Cardiac atrium fibroblast (primary cell): ENCODE measurements at places on chromosomes 6 and 20. TPM values are rescaled to one million over a fixed set of nuclear protein-coding genes. Genes with fewer than 3 reads are reported as not detected.

The PROCR gene
- total RNA-seq, result 15.2 and 20.3 TPM in 2 replicates

The PGC gene
- not detected in 2 replicates for total RNA-seq

The FAXC gene
- total RNA-seq, result 1.5 TPM in 1 of 2 replicates, not detected in the other

The OOEP gene
- not detected in 2 replicates for total RNA-seq

The ARMH2 gene
- total RNA-seq, result not detected in 2 replicates
